Activated CD8-positive, alpha-beta memory T cell treated with anti-CD3 and anti-CD28 coated beads, Interleukin-2, amount 10 ng/mL, durations not matched to agents 7 days and 5 days (primary cell): ENCODE measurements at places on chromosomes 5 and 9.

- no peak for DNase-seq
- H3K4me3 ChIP-seq, result no peak overlapping the region
- H3K36me3 ChIP-seq, result no peaks in the 10 kb centered on the region
- no peak overlapping the region for H3K27ac ChIP-seq
- H3K4me1 ChIP-seq, result no peaks in the 10 kb centered on the region
- H3K27me3 ChIP-seq, result no peaks in the 10 kb centered on the region
Measured at GRCh38 chr9:133803028-133803585, 65.0 kb upstream of the SARDH start.

GRCh38 chr5:95797301-95797700 is 25.2 kb downstream of the GLRX start:
- no peak overlapping the region for H3K4me3 ChIP-seq
- H3K27ac ChIP-seq, result no peak overlapping the region
- no peak for DNase-seq
- peaks cover 3% of the 10 kb centered on the region for H3K36me3 ChIP-seq
- H3K4me1 ChIP-seq, result peaks cover 7% of the 10 kb centered on the region
- no peaks in the 10 kb centered on the region for H3K27me3 ChIP-seq

- no peaks in the 10 kb centered on the region for H3K36me3 ChIP-seq
- H3K4me1 ChIP-seq, result no peaks in the 10 kb centered on the region
- H3K27me3 ChIP-seq, result no peaks in the 10 kb centered on the region
- no peak for DNase-seq
Measured at GRCh38 chr5:171520300-171521174, 101.1 kb downstream of the FGF18 start.

DNA sequence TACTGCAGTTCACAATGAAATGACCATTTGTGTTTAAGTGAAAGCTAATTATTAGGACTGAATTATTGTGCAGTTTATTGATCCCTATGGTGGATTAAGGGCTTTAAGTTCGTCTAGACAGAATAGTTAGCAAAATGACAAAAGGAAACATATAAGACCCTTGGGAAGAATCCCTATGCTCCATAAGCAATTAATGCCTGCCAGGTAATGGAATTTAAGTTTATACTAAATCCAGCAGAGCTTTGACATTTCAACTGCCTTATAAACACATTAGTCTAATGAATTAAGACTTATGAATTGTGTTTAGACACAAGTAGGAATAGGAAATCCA is 640.0 kb upstream of the ARRDC3 start:
- no peaks in the 10 kb centered on the region for H3K36me3 ChIP-seq
- DNase-seq, result no peak
- H3K27me3 ChIP-seq, result no peaks in the 10 kb centered on the region
- no peak overlapping the region for H3K27ac ChIP-seq

DNA sequence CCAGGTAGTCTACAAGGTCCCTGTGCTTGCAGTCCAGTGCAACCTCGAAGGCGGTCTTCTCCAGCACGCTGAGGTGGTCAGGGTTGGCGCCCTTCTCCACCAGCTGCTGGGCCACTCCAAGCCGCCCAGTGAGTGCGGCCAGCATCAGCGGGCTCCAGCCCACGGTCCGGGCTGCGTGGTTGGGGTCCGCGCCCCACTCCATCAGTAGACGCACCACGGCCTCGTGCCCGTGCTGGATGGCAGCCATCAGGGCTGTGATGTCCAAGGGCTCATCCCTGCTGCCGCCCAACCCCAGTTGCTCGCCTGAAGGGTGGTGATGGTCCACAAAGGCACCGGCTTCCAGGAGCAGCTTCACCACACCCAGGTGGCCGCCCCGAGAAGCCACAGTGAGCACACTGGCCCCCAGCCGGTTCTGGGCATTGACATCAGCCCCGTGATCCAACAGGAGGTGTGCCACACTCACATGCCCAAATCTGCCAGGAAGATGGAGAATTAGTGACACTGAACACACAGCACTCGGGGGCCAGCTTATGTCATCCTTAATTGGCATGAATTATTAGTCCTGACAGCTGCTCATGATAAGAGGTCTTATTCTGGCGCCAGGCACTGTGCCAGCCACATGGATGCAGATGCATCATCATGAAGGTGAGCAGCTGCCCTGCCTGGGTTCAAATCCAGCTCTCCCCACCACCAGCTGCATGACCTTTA is 6.1 kb downstream of the ANKS6 start:
- H3K4me3 ChIP-seq, result no peak overlapping the region
- DNase-seq, result no peak
- no peak overlapping the region for H3K27ac ChIP-seq
- no peaks in the 10 kb centered on the region for H3K36me3 ChIP-seq
- H3K4me1 ChIP-seq, result peaks cover 11% of the 10 kb centered on the region
- peaks cover 1% of the 10 kb centered on the region for H3K27me3 ChIP-seq

DNA sequence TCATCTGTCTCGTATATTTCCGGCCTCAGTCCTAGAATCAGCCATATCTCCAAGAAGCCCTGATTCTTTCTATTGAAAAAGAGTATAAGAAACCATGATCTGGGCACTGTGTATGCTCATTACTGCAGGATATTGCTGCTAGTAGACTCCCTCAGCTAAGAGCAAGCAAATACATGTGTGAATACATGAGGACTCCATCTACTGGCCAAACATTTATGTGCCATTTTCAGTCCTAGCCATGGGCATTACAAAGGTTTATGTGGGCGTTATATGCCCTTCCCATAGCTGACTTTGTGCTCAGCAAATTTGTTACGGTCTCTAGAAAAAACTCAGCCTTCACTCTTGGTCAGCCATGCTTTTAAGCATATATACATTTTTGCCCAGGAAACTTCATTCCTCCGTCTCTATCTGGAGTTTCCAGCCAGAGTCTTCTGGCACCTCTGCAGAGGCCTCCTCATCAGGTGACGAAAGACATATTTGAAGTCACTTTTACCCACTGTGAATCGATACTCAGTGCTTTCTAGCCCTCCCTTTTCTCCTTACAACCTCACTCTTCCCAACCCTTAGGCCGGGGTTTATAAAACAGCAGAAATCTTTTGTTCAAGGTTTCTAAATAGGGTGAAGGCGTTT is 1495.6 kb upstream of the CDH6 start:
- DNase-seq, result no peak
- no peak overlapping the region for H3K27ac ChIP-seq
- H3K4me3 ChIP-seq, result no peak overlapping the region

DNA sequence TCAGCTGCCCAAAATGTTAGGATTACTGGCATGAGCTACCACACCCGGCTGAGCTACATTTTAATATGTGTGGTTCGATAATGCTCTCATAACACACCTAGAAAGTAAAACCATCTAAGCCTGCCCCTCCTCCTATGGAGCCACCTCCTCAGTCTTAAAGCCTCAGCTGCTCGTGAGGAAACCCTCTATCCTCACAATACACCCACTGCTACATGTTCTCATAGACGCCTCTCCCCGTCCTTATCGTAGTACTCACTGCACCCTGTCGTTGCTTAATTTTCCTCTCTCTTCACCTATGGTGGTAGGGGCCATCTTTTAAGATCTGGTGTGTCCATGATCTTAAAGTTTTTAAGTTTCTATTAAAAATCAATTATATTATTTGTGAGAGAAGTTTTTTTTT is 72.9 kb downstream of the RCL1 start:
- H3K27ac ChIP-seq, result peak overlapping the region; percentile 74
- H3K4me1 ChIP-seq, result peaks cover 27% of the 10 kb centered on the region
- H3K36me3 ChIP-seq, result peaks cover 21% of the 10 kb centered on the region
